ENCODE measurements at places on chromosomes 5 and 9. TPM values are rescaled to one million over a fixed set of nuclear protein-coding genes. Genes with fewer than 3 reads are reported as not detected.

The TLX3 gene
- total RNA-seq: not detected

The SLC46A2 gene
- 0.04 TPM for total RNA-seq

The MARVELD2 gene
- 0.31 TPM for total RNA-seq

- no peak for DNase-seq
These were observed 38.6 kb downstream of the RAI14 start for GRCh38 chr5:34694685-34695084.

DNA sequence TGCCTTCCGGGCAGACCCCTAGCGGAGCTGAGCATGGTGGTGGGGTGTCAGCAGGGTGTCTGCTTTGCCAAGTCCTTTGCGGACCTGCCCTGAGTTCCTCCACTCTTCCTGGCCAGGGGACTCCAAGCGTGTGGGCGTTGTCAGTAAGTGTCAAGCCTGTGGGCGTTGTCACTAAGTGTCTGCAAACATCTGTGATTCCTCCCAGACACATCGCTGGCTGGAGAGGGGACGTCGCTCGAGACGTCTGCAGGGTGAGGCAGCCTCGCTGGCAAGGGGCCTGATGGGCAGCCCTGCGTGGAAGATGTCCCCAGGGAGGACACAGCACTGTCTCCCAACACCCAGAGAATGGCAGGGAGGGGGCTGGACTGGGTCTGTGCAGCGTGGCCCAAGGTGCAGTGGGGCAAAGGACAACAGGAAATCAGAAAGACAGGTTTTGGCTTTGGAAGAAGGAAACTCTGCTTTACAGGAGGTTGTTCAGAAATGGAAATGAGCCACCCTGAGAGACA lies 28.8 kb downstream of the ADAMTSL2 start:
- peak; percentile 66 for DNase-seq

DNA sequence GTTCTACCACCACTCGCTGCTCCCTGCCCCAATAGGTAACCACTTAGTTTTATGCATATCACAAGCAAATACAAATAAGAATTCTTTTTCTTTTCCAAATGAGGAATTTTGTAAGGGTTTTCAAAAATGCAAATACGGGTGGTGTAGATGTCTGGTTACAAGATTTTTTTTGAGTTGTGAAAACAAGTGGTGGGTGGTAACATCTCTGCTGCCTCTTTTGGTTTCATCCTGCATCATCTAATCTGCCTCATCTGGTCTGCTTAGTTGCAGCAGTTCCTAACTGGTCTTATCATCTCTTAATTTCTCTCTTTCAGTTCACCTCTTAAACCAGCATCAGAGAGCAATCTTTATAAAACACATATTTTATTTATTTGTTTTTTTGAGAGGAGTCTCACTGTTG lies 5.3 kb downstream of the NFX1 start:
- DNase-seq: no peak

The AGPAT2 gene
- total RNA-seq: 12.6 TPM

DNA sequence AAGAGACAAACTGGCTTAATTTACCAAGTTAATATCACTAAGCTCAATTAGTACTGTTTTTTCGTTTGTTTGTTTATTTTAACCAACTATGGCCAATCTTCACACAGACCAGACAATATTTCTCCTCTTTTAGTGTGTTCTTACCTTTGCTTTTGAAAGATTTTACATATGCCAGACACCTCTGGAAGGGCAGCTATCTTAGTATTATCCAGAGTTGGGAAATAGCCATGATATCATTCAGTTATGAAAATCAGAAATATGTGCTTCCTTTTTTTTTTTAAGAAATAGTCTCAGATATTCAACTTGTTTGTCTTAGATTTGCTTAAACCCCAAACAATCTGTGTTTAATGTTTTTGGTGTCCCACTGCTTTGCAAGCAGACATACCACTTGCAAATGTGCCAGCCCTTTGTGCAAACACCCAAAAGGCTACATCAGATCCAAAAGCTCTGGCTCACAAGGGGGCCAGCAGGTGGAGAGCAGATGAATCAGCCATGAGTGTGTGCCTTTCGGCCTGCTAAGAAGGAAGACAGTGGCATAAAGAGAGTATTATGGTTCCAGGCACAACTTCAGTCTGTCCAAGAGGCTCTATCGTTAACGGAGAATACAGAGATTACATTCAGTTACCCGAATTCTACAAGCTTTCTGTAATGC lies 147.6 kb downstream of the EFNA5 start:
- no peak for DNase-seq

The PCDHGA9 gene
- 3.8 TPM for total RNA-seq

GRCh38 chr9:109934136-109934856 lies 154.3 kb downstream of the PALM2AKAP2 start:
- no peak for DNase-seq

- no peak for DNase-seq
These were observed 512.4 kb upstream of the CHD1 start for GRCh38 chr5:99441235-99441634.

DNA sequence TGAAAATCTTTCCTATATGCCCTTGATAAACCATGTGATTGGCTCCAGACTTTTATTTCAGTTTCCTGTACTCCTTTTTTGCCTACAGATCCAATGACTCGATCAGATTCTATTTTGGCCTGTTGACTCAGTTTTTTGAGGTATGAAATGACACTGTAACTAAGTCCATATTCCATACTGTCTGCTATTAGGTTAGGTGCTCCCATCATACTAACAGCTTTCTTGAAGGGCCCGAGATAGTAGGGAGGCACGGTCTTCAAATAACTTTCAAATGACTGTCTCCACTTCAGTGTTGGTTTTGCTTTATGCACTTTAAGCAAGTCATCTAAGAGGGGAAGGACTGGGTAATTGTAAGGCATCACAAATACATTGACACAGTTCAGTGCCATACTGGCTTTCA lies 295.4 kb upstream of the DAB2 start:
- no peak for DNase-seq

DNA sequence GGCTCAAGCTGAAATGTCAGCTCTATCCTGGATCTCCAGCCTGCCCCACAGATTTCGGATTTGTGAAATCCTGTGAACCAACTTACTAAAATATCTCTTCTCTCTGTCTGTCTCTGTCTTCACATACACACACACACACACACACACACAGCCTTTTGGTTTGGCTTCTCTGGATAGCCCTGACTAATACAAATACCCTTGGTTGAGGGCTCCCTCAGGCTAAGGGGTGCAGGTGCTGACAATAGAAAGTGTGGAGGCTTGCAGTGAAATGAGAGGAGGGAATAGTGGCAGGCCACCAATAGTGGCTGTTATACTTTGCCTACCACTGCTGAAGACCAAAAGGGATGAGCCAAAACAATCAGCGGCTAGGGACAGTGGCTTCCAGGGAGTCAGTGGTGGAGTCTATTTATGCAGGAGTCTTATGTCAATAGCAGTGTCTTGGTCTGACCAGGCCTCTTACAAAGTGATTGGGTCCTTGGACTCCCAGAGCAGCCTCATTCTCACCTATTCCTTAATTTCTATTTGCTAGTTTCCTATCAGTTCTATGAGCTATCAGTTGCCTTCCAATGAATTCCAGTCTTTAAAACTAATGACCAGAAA lies 93.2 kb upstream of the GAS1 start:
- DNase-seq: no peak

The SPATA31D1 gene
- not detected for total RNA-seq

The KIF4B gene
- total RNA-seq: under 0.01 TPM

The ANKRD31 gene
- total RNA-seq: 0.27 TPM

GRCh38 chr9:135851748-135852147 lies 55.6 kb downstream of the CAMSAP1 start:
- DNase-seq: no peak

- no peak for DNase-seq
These were observed 27.6 kb downstream of the TPD52L3 start for GRCh38 chr9:6355728-6356127.

The PDE8B gene
- 2.0 TPM for total RNA-seq

The TNIP1 gene
- 51.3 TPM for total RNA-seq

DNA sequence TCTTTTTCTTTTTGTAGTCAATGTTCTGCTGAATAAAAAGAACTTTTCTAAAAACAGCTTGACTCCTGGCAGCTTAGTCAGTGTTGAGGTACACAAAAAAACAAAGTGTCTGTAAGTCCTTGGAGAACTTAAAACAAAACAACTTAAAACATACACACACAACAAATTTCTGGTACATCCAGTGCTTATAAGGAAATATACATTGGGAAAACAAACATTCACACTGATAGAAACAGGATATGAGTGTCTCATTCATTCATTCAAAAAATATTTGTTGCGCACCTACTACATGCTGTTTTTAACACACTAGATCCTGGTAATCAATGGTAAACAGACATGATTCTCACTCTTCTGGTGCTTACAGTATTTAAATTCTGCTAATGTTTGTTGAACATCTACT lies 27.4 kb upstream of the MEGF9 start:
- no peak for DNase-seq

DNA sequence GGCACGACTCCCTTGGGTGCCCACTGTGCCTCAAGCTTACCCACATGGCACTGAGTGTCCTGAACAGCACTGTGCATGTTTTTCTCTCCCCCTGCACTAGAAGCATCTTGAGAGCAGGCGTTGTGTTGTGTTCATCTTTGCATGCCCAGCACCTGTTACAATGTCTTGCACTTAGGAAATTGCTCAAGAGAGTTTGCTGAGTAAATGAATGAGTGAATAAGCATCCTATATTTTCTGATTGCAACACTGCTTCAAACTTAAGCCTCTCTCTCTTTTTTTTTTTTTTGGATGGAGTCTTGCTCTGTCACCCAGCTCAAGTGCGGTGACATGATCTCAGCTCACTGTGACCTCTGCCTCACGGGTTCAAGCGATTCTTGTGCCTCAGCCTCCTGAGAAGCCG lies 94.5 kb downstream of the LMNB1 start:
- DNase-seq: no peak

GRCh38 chr5:169933616-169934015 lies 46.7 kb downstream of the INSYN2B start:
- no peak for DNase-seq

DNA sequence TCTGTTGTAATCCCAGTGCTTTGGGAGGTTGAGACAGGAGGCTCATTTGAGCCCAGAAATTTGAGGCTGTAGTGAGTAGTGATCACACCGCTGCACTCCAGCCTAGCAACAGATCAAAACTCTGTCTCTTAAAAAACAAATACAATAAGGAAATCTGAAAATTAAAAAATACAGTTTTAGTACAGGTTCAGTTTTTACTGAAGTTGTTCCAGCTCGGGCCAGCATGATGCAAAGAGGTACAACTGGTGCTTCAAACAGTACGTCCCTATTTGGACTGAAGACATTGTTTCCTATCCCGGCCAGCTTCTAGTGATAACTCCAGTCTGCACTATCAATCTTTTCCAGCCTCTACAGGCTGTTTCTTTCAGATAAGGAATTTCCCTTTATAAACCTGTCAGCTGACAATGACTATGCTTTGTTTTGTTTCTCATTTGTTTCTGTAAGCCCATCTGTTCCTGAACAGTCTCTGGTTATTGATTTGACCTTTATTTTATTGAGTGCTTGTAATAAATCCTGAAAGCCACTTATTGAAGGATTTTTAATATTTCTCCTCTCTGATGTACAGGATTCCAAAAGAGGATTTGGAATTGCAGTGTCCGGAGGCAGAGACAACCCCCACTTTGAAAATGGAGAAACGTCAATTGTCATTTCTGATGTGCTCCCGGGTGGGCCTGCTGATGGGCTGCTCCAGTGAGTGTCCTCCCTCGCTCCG lies 41.9 kb downstream of the TJP2 start:
- DNase-seq: no peak

The PCDHGA3 gene
- 1.2 TPM for total RNA-seq

- DNase-seq: peak; percentile 71
These were observed 23.7 kb upstream of the NPR3 start for GRCh38 chr5:32687499-32687831.

GRCh38 chr9:98964911-98965336 lies 21.2 kb downstream of the COL15A1 start:
- DNase-seq: no peak

The BAAT gene
- total RNA-seq: 0.66 TPM

- DNase-seq: no peak
These were observed 440.4 kb upstream of the GRIN3A start for GRCh38 chr9:102178811-102179210.

GRCh38 chr5:78889369-78890140 lies 95.6 kb downstream of the ARSB start:
- peak; percentile 59 for DNase-seq

The CXCL14 gene
- 21.3 TPM for total RNA-seq

DNA sequence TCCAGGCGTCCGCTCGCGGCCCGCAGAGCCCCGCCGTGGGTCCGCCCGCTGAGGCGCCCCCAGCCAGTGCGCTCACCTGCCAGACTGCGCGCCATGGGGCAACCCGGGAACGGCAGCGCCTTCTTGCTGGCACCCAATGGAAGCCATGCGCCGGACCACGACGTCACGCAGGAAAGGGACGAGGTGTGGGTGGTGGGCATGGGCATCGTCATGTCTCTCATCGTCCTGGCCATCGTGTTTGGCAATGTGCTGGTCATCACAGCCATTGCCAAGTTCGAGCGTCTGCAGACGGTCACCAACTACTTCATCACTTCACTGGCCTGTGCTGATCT lies 294 bp downstream of the ADRB2 start:
- no peak for DNase-seq
